Stimulated activated CD4-positive, alpha-beta T cell treated with anti-CD3 and anti-CD28 coated beads, Interleukin-1b, Interleukin-23, amount 100 ng/mL, for 24 hours (primary cell): ENCODE measurements at places on chromosomes 3 and 15.

DNA sequence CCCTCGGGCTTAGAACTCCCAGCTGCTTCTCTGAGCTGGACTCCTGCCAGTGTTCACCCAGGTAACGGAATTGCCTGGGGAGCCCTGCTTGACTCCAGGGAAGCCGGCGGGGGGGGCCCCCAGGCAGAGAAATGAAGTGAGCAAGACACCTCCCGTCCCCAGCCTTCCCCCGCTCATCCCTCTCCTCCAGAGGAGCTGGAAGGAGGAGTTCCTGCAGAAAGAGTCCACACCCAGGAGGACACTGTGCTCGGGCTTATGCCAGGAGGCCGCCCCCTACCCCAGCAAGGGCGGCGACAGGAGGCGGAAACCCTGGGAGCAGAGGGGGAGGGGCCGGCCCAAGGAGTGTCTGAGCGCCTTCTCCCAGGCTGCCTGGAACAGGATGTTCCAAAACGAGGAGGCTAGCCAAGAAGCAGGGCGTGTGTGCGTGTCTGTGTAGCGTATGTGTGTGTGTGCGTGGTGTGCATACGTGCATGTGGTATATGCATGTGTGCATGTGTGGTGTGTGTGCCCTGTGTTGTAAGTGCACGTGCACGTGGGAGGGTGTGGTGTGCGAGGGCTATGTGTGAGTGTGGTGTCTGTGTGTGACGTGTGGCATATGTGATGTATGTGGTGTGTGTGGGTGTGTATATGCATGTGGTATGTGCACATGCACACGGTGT, 511.3 kb downstream of the SHQ1 start:
- DNase-seq: no peak

DNA sequence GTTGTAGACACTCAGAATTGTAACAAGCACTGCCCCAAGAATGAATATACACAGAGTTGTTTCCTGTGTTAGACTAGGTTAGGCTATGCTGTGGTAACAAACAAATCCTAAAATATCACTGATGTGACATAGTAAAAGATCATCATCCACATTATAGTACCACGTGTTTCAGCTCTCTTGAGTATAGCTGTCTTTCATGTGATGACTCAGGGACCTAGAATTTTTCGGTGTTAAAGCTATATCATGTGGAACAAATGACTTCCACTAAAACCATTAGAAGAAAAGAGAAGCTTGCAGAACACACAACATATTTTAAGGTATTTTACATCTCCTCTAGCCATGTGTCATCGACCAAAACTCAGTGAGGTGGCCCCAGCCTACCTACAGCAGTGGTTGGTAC, 307.9 kb upstream of the RBMS3 start:
- DNase-seq: no peak

DNA sequence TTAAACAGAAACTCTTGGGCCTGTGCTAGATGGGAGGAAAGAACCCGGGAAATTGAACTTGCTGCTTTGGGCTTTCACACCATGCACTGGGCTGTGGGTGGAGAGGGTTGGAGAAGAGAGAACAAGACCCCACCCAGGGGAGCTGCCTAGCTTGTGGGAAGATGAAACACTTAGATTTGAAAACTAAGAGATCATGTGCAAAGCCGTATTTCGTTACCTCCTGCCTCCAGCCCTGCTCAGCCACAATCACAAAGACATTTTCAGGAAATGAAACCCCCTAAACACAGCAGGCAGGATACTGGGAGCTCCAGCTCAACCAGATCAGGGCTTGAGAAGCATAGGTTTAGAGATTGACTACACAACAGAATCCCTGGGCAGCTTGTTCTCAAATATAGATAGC, 183.0 kb upstream of the C2CD4B start:
- no peak for DNase-seq

- DNase-seq: no peak
Measured at GRCh38 chr15:48536681-48537091, 108.8 kb downstream of the FBN1 start.

GRCh38 chr3:157856078-157856939, 249.9 kb downstream of the SHOX2 start:
- DNase-seq: no peak

- DNase-seq: no peak
Measured at GRCh38 chr3:34969513-34969912, 669.8 kb upstream of the ARPP21 start.

DNA sequence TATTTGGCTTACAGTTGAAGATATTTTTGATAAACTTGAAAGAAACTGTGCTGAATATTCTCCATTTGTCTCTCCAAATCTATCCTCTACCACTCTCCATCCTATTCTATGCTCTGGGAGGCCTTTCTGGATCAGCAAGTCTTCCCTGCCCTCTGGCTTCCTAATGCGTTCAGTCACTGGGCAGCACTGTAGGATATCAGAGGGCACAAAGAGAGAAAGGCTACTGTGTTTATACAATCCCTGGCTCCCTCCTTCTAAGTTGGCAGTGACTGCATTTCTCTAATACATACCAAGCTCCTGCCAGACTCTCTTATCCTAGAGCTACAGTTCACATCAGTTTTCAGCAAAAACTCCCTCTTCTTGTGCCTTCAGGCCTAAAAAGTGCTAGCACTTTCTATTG, 102.1 kb upstream of the FHIT start:
- DNase-seq: no peak
